Stimulated activated CD8-positive, alpha-beta memory T cell treated with anti-CD3 and anti-CD28 coated beads, Interleukin-15, amount 100 ng/mL, for 4 hours (primary cell): ENCODE measurements at places on chromosomes 7 and 10.

DNA sequence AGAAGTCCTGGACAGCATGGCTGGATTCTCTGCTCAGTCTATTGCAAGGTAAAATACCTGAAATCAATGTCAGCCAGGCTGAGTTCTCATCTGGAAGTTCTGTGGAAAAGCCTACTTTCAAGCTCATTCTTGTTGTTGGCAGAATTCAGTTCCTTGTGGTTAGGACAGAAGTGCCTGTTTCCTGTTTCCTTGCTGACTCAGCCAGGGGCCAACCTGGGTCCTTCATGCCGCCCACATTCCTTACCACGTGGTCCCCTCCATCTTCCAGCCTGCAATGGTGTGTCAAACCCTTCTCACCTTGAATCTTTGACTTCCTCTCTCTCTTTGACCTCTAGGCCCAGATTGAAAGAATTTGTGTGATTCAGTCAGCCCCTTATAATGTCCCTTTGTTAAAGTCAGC lies 197.1 kb upstream of the STK17A start:
- no peak for DNase-seq

- no peak for DNase-seq
Observed at GRCh38 chr7:52897713-52898112, 137.7 kb upstream of the POM121L12 start.

- no peak for DNase-seq
Observed at GRCh38 chr7:132232406-132232805, 343.9 kb downstream of the PLXNA4 start.

DNA sequence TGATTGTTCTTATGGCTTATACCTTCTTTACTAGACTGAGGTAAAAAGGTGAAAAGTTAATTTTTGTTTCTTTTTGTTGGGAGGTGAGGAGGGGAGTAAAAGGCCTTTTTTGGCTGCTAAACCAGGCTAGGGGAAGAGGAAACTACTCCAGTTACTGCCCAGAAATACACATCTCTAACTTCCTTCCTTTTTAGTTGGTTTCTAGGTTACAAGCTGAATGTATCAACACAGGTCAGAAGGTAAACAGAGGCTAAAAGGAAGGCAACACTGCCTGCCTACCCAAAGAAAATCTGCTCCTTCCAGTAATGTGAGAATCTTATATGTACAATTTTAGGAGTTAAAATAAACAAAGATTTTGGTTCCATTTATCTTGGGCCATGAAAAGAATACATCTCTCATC lies 140.4 kb downstream of the NRBF2 start:
- no peak for DNase-seq

GRCh38 chr10:110511734-110512449 lies 14.2 kb downstream of the DUSP5 start:
- no peak for DNase-seq

- DNase-seq, result no peak
Observed at GRCh38 chr7:13989949-13990305, 461 bp upstream of the ETV1 start.

GRCh38 chr7:85564861-85565260 lies 378.0 kb upstream of the SEMA3D start:
- no peak for DNase-seq

GRCh38 chr10:12156367-12157123 lies 27.1 kb downstream of the SEC61A2 start:
- no peak for DNase-seq

- no peak for DNase-seq
Observed at GRCh38 chr10:77332256-77332655, 305.4 kb downstream of the KCNMA1 start.

GRCh38 chr7:40474790-40475680 lies 340.2 kb downstream of the SUGCT start:
- no peak for DNase-seq

DNA sequence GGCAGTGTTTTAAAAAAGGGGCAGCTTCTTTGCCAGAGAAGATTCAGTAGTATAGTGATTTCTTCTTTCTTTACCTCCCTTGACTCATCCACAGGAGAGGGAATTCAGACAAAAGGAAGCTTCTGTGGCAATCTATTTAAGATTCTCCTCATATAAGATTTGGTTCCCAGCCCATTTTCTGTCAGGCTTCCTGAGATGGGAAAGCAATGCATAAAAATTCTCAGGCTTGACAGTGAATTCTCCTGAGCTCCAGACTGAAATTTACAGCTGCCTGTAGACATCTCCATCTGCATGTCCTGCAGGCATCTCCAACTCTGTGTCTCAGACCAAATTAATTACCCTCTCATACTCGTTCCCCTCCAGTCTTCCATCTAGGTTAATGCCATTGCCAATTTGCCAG lies 72.8 kb downstream of the TSPAN12 start:
- DNase-seq, result no peak

GRCh38 chr10:88209837-88210561 lies 346.6 kb downstream of the PTEN start:
- DNase-seq, result no peak

DNA sequence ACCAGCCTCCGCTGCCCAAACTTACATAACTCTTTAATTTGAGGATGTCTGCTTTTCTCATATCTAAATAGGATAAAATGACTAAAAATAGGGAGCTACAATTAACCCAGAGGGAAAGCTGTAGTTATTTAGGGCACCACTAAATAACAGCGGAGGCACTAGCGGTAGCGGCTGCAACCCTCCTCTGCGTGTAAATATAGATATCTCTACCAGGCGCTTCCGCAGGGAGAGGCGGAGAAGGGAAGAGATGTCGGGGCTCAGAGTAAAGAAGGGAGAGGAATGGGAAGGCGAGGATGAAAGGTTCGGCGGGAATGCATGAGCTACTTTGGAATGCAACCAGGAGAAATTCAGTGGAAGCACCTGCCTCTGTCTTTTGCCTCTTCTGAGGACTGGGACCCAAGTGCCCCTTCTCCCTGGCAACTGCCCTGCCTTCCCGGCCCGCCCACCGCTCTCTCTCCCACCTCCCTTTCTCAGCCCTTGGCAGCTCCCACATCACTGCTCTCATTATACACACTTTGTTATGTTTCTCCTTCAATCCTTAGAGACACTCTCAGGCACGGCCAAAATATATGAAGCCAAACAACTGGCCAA lies 698.3 kb downstream of the PARD3 start:
- DNase-seq, result no peak
